Activated T-helper 9 cell treated with anti-CD3 and anti-CD28 coated beads, Interleukin-2, amount 50 U/mL, for 16 hours (primary cell): ENCODE measurements at places on chromosomes 13 and 19.

- DNase-seq = no peak
Observed at GRCh38 chr19:13301627-13302334, 151.6 kb downstream of the IER2 start.

DNA sequence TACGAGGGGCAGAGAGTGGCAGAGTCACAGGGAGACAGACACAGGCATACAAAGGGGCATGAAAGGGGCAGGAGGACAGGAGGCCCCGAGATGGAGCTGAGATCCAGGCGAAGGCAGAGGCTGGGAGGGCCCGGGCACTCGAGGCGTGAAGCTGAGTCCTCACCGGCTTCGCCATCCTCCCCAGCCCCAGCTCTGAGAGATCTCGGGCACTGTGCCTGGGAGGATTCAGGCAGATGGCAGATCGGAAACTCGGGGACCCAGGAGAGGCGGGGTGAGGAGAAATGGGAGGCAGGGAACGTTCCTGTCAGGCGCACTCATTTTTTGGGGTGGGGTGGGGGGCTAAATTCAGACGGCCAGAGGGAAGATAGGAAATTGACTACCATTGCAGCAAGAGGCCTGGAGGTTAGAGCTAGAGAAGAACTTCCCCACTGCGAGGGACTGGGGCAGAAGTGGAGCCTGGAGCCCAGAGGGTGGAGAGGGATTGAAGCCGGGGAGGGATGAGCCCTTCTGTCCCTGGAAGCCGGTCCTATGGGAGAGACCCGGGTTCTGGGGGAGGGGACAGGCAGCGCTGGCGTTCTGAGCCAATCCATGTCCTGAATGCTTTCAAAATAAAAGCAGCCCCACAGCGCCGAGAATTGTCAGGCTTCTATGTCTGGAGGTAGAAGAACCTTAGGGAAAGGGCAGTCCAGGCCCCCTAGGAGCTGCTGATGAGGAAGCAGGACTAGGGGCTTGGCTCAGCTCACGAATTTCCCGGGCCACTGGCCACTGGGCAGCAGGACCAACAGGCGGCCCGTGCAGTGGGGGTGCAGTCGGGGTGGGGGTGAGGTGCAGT, 12.6 kb downstream of the LRRC4B start:
- no peak for DNase-seq

- DNase-seq = no peak
Observed at GRCh38 chr19:48756686-48757085, 1.4 kb downstream of the FGF21 start.

- DNase-seq = no peak
Observed at GRCh38 chr13:101116826-101117225, 299.5 kb downstream of the NALCN start.

GRCh38 chr13:31036731-31037695, 104.6 kb downstream of the TEX26 start:
- no peak for DNase-seq

- no peak for DNase-seq
Observed at GRCh38 chr19:18379803-18380747, 5.9 kb upstream of the GDF15 start.

- DNase-seq = no peak
Observed at GRCh38 chr13:41654796-41655195, 197.4 kb downstream of the RGCC start.

DNA sequence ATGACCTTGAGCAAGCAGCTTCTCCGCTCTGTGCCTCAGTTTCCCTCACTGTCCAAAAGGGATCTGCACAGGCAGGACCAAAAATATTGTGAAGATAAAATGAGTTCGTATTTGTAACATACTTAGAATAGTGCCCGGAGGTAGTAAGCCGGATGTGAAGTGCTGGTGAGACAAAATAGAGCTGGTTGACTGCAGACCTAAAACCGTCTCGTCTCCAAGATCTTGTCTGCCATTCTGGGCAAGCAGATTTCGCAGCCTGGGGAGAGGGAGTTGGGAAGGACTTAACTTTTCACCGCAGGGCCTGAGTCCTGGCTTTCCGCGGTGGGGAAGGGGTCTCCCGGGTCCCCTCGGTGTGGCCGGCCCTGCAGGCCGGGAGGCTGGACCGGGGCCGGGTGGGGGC, 8.2 kb upstream of the BBC3 start:
- DNase-seq = no peak

- DNase-seq = no peak
Observed at GRCh38 chr13:23443878-23444277, 10.4 kb upstream of the SACS start.

- DNase-seq = no peak
Observed at GRCh38 chr13:100694722-100695508, 20.3 kb upstream of the TMTC4 start.

- DNase-seq = no peak
Observed at GRCh38 chr19:28358633-28359032, 854.3 kb downstream of the UQCRFS1 start.

- no peak for DNase-seq
Observed at GRCh38 chr19:55113570-55114039, 3.8 kb downstream of the PPP1R12C start.

GRCh38 chr19:2003874-2004273, 11.6 kb downstream of the BTBD2 start:
- no peak for DNase-seq

GRCh38 chr13:93882086-93882651, 597.3 kb downstream of the DCT start:
- DNase-seq = no peak

DNA sequence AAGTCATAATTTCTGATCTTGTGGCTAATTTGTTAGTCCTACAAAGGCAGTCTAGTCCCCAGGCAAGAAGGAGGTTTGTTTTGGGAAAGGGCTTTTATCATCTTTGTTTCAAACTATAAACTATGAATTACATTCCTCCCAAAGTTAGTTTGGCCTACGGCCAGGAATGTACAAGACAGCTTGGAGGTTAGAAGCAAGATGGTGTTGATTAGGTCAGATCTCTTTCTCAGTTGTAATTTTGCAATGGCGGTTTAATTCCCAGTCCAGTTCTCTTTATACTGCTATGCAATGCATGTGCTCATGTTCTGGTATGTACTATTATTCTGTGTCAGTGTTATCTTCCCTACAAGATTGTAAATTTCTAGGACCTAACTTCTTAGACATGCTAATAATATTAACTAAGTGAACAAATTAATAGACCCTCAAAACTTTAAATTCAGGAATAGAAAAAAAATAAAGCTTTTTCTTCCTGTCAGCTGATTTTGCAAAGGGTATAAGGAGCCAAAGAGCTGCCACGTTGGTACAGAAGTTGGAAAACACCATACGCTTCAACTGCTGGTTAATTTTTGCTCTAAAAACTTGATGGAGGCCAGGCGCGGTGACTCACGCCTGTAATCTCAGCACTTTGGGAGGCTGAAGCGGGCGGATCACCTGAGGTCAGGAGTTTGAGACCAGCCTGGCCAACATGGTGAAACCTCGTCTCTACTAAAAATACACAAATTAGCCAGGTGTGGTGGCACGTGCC, 1.3 kb upstream of the DNAJC15 start:
- DNase-seq = no peak

DNA sequence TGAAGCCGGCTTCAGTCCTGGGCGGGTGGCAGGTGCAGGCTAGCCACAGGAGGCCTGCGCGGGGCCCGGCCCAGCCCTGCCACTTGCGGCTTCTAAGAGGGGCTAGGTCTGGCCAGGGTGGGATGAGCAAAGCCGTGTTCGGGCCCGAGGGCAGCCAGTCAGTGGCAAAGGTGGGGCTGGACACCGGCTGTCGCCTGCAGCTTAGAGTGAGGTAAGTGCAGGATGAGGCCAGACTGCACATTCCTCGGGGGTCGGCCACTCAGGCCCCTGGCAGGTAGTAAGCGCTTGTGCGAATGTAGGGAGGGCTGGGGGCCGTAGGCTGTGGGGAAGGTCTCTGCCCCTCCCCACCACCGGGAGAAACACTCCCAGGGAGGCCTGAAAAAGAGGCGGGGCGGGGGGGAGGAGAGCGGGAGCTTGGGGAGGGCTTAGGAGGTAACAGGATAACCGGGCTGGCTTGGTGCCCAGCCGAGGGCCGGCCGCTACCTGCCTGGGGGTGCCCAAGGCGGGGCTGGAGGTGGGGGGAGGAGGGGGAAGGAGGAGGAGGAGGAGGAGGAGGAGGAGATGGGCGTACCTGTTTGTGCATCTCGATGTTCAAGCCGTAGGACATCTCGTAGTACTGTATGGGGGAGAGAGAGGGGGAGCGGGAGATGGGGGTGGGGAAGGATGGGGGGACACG, 6.4 kb downstream of the TLE5 start:
- DNase-seq = no peak

GRCh38 chr13:60755380-60756163, 358.6 kb downstream of the TDRD3 start:
- no peak for DNase-seq

- DNase-seq = no peak
Observed at GRCh38 chr19:33402421-33403220, 29.1 kb downstream of the CEBPG start.

GRCh38 chr13:97851269-97851668, 102.2 kb upstream of the IPO5 start:
- no peak for DNase-seq

- DNase-seq = no peak
Observed at GRCh38 chr13:37791699-37792098, 77.9 kb downstream of the TRPC4 start.

- no peak for DNase-seq
Observed at GRCh38 chr13:47289567-47289966, 392.7 kb upstream of the HTR2A start.

- no peak for DNase-seq
Observed at GRCh38 chr19:40862333-40862732, 12.1 kb upstream of the CYP2A6 start.

GRCh38 chr13:39881383-39881782, 225.9 kb downstream of the COG6 start:
- DNase-seq = no peak

- DNase-seq = no peak
Observed at GRCh38 chr13:112457485-112457884, 81.3 kb downstream of the SPACA7 start.

DNA sequence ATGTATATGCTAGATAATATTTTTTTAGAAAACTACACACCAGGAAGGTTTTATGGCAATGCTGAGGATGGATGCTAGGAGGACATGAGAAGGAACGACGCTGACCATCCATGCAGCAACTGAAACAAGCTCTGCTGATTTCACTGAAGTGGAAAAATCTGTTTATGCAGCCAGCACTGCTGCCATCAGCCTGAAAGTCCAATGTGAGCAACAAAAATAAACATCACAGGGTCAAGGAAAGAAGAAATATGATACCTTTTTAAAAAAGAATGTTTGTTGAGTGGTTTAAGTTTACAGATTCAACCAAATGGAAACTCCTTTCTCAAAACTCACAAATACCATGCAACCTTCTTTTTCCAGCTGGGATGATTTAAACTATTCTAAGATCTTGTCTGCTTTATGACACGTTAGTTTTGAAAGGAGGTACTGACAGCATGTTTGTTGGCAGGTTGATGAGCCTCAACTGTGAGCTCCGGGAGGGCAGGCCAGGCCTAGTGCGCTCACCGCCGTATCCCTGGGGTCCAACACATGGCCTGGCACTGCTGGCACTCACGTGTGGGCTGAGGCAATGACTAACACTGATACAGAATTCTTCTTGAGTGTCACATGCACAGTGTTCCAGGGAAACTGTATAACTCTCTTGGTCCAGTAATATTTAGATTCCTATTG, 46.8 kb downstream of the LATS2 start:
- no peak for DNase-seq

GRCh38 chr19:46913852-46914430, 53.1 kb downstream of the ARHGAP35 start:
- no peak for DNase-seq

DNA sequence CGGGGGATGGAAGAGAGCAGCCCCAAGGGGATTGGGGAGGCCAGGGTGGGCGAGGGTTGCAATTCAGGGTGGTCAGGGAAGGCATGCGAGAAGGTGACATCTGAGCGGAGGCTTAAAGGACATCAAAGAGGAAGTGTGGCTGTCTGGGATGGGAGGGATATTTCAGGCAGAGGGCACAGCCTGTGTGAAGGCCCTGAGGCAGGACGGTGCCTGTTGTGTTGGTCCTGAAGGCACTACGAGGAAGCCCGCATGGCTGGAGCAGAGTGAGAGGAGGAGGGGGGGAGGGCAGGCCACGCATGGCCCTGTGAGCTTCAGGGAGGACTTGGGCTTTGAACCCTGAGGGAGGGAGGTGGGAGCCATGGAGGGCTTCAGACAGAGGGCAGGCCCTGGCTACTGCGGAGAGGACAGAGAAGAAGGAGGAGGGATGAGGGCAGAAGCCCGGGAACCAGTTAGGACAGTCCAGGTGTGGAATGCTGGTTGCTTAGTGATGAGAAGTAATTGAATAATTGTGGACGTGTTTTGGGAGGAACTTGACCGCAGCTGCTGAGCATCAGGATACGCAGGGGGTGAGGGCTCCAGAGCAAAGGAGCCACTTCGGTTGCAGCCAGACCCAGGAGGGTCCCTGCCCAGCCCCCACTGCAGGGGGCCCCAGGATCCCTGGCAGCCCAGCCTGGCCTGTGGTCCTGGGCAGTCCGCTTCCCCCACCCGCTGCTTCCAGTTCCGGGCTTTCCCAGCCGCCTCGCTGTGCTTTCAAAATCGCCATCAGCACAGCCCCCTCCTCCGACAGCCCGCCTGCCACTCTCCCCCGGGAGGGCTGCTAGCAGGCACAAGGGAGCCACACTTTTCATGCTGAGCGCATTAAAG, 6.2 kb downstream of the TLE6 start:
- DNase-seq = no peak

DNA sequence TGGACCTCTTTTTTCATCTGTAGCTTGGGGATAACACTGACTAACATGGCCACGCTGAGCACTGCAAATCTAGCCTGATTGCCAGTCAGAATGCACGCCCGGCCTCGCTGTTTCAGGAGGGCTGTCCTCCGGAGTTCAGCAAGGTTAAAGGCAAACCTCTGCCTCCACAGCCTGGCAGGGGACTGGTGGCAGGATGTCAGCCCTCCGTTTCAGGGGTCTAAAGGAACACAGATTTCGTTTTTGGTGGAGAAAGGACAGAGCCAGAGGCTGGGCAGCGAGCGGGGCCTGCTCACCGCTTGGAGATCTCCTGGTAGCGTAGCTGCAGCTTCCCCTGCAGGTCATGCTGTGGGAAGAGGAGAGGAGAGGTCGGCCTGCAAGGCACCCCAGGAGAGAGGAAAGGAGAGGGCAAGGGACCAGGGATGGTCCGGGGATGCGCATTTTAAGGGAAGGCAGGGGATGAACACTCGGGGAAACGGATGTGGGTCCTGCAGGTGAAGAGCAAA, 560 bp downstream of the NDUFA7 start:
- no peak for DNase-seq

GRCh38 chr19:44570603-44570983, 41.1 kb upstream of the CEACAM20 start:
- DNase-seq = no peak

GRCh38 chr19:3784607-3785450, 1.4 kb downstream of the MATK start:
- DNase-seq = no peak

- DNase-seq = no peak
Observed at GRCh38 chr13:113298043-113298945, 1.3 kb downstream of the LAMP1 start.

GRCh38 chr13:42283574-42283973, 11.6 kb downstream of the AKAP11 start:
- no peak for DNase-seq
